ENCODE measurements at places on chromosomes 7 and 10.

DNA sequence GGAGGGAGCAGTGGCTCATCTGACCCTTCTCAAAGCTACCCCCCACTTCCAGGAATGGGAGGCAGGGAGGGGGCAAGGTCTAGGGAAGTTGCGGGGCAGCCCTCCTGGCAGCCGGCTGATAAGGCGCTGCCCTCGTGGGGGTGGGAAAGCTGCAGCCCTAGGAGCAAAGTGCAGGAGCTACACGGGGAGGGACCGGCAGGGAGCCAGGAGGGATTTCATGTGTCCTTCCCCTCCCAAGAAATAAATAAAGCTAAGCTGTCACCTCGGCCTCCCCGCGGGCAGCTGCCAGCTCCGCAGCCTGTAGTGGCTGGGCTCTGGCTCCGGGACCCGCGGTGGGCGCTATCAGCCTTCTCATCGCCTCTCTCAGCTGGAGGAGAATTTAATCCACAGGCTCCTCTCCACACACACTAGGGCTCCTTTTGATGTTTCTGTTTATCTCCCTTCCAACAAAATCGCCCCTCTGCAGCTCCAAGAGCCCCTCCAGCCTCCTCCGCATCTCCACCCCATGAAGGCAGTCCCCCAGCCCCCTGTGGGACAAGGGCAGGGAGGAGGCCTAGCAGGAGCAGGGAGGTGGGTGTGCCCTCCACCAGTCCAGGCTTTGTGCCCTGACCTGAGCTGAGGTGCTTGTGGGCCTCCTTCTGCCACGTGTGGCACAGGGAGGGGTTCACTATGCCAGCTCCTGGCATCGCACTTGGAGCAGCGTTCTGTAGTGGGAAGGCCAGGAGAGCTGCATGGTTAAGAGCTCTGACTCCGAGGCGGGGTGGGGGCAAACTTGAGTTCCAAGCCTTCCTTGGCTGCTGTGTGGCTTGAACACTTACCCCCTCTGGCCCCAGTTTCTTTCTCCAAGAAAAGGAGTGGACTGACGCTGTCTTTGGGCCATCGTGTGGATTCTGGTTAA, 80.5 kb downstream of the C10orf105 start:
- no peak for DNase-seq

- DNase-seq, result no peak
These were observed at the start of gene FOXL3 for GRCh38 chr7:289756-290553. FOXL3 (plus strand) TSS chr7:290170; CDS start chr7:290170, 0 bp downstream.

GRCh38 chr10:29585488-29585976, 49.2 kb downstream of the SVIL start:
- no peak for DNase-seq

- no peak for DNase-seq
These were observed 28.6 kb downstream of the MTURN start for GRCh38 chr7:30163231-30163894.

- DNase-seq, result no peak
These were observed 27.1 kb upstream of the SOSTDC1 start for GRCh38 chr7:16492513-16493062.

DNA sequence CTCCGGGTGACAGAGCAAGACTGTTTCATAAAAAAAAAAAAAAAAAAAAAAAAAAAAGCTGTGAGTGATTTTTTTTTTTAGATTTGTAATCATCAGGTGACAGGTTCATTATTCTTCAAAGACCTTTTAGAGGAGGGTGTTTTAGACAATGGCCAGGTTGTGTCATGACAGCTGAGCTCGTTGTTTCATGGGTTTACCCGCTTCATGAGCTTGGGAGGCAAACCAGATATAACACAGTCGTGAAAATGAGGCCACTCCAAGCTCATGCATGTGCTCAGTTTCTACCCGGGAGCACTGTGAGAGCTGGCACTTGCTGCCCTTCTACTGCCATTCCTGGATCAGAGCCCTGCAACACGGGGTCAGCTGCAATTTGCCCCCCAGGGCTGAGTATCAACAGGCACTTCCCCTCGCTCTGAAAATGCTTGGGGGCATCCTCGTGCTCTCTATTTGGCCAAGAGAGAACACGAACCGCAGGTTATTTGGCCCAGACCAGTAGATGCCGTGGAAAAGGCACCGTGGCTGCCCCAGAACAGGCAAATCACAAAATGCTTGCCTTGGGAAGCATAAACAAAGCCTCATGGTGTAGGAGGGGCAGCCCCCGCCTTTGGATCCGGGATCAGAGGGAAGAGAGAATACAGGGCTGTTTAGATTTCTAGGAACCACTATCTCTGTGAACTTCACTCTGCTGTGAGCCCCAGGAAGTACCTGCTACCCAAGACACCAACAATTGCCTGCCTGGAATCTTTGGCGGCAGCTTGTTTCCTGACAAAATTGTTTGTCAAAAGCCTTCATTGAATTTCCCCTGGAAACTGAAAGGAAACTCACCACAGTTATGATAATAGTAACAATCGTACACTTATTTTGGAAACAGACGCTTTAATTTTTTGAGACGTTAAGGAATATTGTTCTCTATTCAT, 371.0 kb downstream of the FRMD4A start:
- DNase-seq, result no peak

DNA sequence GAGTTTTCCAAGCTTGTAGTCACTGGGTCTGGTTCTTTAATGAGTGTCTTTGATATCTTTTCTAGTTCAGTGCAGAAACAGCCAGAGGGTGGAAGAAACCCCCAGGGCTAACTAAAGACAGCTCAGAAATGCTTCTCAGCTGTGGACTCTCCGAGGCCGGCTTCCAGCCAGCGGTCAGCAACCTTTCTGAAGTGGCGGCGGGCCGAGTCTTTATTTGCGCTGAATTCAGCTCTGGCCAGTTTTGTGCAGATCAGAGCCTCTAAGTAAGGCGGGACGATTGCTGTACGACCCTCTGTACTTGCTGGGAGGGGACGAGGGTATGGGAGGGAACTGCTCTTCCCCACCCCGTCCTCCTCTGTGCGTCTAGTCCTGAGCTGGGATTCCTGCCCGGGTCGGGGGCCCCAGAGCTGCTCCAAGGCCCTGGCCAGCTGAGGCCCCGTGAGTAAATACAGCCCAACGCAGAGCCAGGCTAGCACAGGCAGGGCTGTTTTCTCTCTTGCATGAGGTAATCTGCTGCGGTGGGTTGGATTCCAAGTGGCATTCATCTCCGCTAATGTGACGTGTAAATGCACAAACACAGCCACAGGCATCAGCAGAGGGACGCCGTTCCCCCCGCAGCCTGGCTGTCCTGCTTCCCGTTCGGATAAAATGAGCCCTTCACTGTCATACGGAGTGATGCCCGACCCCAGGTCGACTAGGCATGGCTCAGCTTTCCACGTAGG, 159.8 kb downstream of the PIP4K2A start:
- DNase-seq, result peak; percentile 88

DNA sequence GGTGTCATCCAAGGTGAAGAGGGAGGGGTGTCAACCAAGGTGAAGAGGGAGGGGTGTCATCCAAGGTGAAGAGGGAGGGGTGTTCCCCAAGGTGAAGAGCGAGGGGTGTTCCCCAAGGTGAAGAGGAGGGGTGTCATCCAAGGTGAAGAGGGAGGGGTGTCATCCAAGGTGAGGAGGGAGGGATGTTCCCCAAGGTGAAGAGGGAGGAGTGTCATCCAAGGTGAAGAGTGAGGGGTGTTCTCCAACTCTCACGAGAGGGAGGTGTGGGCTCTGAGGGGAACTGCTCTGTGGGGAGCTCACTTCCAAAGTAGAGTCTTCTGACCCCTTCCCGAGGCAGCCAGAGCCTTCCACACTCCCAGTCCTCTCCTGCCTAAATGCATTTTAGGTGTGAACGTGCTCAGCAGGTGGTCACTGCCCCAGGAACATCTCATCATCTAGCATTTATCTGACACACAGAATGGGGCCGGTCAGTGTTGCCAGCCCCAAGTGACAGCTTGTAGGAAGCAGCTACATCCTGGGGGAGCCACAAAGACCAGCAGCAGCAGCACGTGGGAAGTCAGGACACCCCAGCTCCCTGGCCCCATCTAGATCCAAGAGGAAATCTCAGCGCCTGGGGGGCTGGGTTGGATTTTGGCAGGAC, 323.8 kb downstream of the GLRX3 start:
- no peak for DNase-seq

GRCh38 chr10:132867801-132868644, 74.3 kb downstream of the CFAP46 start:
- DNase-seq, result no peak

Measured in fibroblast of mammary gland (primary cell).